ENCODE measurements at places on chromosomes 6 and 20.
A peak's percentile ranks its signal among the peaks of the same experiment; 100 is the strongest.

GRCh38 chr20:55175081-55175480, 699.7 kb downstream of the DOK5 start:
- no peak for DNase-seq

DNA sequence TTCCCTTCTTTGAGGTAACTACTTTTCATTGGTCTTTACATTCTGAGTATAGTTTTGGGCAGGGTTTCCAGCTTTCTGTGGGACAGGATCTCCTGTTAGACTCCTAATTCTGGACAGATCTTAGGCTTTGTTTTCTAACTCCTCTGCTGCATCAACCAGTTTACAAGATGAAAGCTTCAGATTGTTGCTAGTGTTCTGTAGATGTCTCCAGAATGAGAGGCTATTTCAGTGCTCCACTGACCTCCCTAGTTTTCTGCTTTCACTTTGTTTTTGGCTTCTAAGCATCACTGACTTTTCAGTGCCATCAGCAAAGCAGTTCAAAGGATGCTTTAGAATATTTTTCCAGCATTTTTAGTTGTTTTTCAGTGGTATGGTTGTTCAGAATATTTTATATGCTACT, 101.4 kb downstream of the LIN28B start:
- no peak for DNase-seq

GRCh38 chr6:45310118-45310788, 17.9 kb upstream of the RUNX2 start:
- peak; percentile 42 for DNase-seq

GRCh38 chr6:160853946-160854345, 137.6 kb upstream of the MAP3K4 start:
- no peak for DNase-seq

DNA sequence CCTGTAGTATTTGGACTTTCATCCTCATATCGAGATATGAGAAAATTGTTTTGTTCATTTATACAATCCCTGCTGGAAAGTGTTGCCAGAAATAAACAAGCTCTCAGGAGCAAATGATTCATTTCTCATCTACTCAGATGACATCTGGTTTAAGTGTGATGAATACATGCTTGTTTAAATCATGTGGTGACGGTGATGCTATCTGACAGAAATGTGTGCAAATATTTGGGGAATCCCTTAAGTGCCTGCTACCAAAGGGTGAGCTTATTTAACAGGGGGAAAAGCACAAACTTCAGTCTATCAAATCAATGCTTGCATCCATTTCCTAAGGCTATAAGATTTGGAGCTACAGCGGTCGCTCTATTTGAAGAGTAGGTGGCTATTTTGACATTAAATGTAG, 368.3 kb upstream of the SASH1 start:
- no peak for DNase-seq

Data from stimulated activated CD8-positive, alpha-beta memory T cell treated with anti-CD3 and anti-CD28 coated beads, Interleukin-4, amount 100 ng/mL, for 48 hours (primary cell).